AG10803 (cell line): ENCODE measurements at places on chromosomes 5 and 9.

GRCh38 chr9:124349675-124350493 lies 65.4 kb downstream of the PSMB7 start:
- no peak for DNase-seq

DNA sequence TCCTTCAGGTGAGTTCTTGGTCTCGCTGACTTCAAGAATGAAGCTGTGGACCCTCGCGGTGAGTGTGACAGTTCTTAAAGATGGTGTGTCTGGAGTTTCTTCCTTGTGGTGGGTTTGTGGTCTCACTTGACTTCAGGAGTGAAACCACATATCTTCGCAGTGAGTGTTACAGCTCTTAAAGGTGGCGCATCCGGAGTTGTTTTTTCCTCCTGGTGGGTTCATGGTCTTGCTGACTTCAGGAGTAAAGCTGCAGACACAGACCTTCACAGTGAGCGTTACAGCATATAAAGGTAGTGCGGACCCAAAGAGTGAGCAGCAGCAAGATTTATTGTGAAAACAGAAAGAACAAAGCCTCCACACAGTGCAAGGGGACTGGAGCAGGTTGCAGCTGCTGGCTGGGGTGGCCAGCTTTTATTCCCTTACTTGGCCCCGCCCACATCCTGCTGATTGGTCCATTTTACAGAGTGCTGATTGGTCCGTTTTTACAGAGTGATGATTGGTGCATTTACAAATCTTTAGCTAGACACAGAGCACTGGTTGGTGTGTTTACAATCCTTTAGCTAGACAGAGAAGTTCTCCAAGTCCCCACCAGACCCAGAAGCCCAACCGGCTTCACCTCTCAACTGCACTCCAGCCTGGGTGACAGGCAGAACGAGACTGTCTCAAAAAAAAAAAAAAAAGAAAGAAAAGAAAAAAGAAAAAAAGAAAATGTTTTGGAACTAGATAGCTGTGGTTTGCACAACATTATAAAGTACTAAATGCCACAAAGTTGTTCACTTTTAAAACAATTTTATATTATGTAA lies 9.1 kb upstream of the ERMP1 start:
- no peak for DNase-seq

GRCh38 chr9:108474356-108474755 lies 381.4 kb downstream of the ACTL7B start:
- DNase-seq = no peak

- DNase-seq = no peak
These were observed 17.7 kb upstream of the CARTPT start for GRCh38 chr5:71701407-71701806.

GRCh38 chr5:173138707-173139106 lies 5.6 kb upstream of the BNIP1 start:
- peak; percentile 4 for DNase-seq

DNA sequence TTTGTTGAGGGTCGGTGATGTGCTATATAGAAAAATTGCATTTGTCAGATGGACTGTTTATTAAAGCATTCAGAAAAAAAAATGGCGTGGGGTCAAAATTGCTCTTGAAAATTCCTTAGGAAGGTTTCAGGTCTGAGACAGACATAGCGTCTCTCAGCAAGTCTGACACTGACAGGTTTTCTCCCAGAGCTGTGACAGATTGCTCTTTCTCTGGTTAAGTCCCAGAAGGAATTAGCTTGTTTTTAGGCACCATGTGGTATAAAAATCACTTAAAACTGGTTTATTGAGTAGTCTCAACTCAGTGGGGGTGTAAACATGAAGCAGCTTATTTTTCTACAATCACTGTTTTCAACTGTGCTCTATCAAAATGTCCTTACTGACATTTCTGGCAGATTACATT lies 1379.8 kb downstream of the MAT2B start:
- DNase-seq = no peak

- no peak for DNase-seq
These were observed 8.1 kb downstream of the IDNK start for GRCh38 chr9:83630938-83631457.

- no peak for DNase-seq
These were observed 152.8 kb upstream of the TSLP start for GRCh38 chr5:110918683-110919082.

GRCh38 chr9:106038266-106039001 lies 344.1 kb downstream of the TMEM38B start:
- no peak for DNase-seq

- no peak for DNase-seq
These were observed 195.5 kb downstream of the SNCAIP start for GRCh38 chr5:122507581-122507980.

DNA sequence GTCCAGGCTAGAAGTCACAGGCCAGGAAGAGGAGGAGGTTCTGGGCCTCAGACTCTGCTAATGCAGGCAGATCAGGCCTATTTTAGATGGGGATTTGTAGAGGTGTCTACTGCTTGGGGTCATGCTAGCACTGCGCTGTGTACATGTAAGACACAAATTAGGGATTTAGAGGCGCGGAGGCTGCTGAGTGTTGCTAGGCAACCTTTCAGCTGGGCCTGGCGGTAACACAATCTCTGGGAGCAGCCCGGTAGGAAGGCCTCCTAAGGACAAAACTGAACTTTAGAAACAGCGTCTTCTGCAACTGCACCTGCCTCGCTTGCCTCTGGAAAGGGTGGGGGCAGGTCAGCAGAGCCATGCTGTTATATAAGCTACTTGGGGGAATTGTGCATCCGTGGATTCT lies 147.9 kb downstream of the MACROH2A1 start:
- no peak for DNase-seq

GRCh38 chr9:103978396-103978795 lies 115.7 kb upstream of the SMC2 start:
- DNase-seq = no peak

- DNase-seq = no peak
These were observed 38.9 kb downstream of the MTMR12 start for GRCh38 chr5:32273821-32274220.

DNA sequence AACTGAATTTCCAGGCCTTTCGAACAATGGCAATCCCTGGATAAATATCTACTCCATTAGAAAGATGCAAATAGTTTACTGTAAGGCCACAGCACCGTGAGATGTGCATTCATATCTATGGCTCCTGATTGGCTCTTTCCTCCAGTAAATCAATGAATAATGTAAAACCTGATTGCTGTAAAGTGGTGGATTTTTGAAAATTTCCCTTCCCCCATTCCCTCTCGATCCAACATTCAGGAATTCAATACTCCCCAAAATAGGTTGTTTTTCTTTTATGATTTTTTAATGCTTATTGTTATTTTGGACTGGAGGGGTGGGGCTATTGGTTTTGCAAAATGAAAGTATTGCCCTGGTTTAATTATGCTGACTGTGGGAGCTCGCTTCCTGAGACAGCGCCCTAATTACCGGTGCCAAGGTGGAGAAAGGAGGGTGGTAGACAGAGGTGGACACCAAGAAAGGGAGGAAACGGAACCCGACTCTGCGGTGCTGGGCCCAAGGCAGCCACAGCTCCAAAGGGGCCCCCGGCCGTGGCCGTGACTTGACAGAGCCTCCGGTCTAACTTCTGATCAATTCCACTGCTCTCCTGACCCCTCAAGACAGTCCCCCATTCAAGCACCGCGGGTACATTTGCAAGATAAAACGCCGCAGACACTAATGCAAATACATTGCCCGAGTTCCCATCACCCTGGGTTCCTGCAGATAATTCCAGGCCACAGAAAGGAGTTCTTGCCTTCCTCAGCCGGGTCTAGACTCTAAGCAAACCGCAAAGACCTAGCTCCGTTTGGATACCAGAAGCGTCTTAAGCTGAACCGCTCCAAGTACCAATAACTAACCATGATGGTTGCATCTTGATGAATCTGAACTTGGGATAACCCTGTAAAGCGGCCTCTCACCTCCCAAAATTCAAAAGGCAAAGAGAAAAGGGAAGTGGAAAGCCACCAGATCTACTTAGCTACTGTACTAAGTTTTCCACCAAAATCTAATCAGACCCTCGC lies 211.2 kb downstream of the MEF2C start:
- DNase-seq = no peak

DNA sequence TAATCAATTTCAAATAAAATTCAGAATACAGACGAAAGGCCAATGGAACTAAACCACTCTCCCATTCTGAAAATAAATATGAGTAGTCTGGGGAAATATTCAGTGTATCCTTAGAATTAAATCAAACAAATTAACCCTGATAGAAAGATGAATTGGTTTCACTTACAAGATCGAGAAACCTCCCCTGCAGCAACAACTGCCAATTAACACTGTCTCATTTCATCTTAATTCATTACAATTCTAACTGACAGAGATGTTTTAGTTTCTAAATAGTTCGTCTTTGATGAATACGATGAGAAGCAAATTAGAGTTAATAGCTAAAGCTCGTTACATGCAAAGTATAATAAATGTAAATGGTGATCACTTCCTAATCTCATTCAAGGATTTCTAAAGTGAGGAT lies 247.1 kb downstream of the EDIL3 start:
- no peak for DNase-seq

GRCh38 chr5:42235241-42235640 lies 188.0 kb upstream of the GHR start:
- no peak for DNase-seq

DNA sequence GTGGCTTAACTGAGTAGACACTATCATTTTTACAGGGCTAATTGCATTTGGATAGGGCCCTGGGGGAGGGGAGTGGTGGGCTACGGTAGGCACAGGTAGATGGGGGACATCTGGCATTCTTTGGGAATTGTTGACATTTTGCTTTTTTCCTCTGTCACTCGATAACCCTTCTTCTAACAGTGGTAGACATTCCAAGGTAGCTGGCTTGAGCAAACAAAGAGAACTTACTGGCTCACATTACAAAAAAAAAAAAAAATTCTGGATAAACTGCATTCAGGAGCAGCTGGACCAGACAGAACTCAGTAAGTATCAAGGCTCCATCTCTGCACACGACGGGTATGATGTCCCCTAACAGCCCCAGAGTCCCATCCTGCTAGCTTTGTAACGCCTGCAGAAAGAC lies 585.2 kb downstream of the ZNF608 start:
- DNase-seq = no peak

- DNase-seq = peak; percentile 14
These were observed 210.5 kb downstream of the GRIA1 start for GRCh38 chr5:153700940-153701339.

DNA sequence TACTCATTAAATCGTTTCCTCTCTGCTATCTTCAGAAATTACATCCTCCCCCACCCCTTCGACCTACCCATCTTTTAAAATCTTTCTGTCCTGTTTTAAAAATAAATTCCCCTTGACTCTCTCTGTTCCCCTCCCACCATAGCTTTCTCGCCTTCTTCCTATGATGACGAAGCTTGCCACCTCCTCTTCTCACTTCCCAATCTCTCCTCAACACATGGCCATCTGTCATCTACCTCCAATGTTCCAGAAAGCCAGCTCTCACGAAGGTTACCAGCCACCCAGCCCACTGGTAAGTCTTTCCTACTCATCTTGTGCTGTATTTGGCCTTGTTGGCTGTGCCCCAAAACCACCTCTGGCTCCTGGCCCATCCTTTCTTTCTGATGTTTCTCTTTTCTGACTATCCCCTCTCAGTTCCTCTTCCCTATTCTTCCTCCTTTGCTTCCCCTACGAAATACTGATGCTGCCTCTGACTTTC lies 346.3 kb downstream of the ENC1 start:
- no peak for DNase-seq

GRCh38 chr5:64315778-64316177 lies 150.1 kb downstream of the RNF180 start:
- DNase-seq = no peak
